ENCODE measurements at places on chromosomes 1 and 21. TPM values are rescaled to one million over a fixed set of nuclear protein-coding genes. Genes with fewer than 3 reads are reported as not detected.

FNBP1L gene
- total RNA-seq: 8.9 TPM

PDZK1IP1 gene
- total RNA-seq: not detected

SLC6A9 gene
- 8.9 TPM for total RNA-seq

AADACL4 gene
- not detected for total RNA-seq

DDX20 gene
- 19.9 TPM for total RNA-seq

ADAMTS5 gene
- total RNA-seq: 0.29 TPM

SWT1 gene
- total RNA-seq: 3.4 TPM

CD48 gene
- not detected for total RNA-seq

CLDN14 gene
- not detected for total RNA-seq

ESPN gene
- total RNA-seq: 0.10 TPM

IQGAP3 gene
- total RNA-seq: 35.5 TPM

SELENOF gene
- total RNA-seq: 321 TPM

PUM1 gene
- total RNA-seq: 37.9 TPM

SMPDL3B gene
- total RNA-seq: not detected

VTCN1 gene
- total RNA-seq: not detected

PLA2G2A gene
- total RNA-seq: not detected

C1orf226 gene
- total RNA-seq: not detected
